Activated CD4-positive, alpha-beta T cell treated with anti-CD3 and anti-CD28 coated beads for 1 hour (primary cell): ENCODE measurements at places on chromosomes 6 and 20.

DNA sequence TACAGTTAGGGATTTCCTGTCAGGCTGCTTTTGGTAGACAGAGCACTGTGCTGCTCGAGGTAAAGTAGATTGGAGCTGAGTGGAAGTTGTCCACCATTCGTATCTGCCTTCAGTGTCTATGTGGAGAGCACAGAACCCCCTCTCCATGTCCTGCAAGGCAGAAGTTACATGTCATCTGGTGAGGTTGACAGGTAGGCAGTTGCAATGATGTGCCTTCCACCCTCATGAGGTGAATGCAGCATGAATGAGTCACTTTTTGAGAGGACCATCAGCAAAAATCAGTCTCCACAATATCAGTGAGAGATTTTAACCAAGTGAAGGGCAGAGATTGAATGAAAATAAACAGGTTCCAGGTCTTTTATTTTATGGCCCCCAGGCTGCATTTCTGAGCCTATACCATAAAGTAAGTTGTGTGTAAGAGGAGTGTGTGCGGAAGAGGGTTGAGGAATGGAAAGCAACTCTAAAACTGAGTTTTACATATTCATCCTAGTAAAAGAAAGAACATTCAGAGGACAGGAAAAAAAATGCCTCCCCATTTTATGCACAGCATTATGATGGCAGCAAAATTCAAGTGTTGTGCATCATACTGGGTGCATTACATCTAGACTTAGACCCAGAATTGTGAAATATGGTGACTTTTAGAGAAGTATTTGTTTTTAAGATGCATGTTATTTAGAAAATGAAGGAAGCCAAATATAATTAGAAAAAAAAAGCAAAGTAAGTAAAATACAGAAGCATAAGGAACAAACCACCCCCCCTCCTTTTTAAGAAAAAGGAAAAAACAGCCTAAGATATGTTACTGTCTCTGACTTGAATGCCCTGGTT is 15.8 kb downstream of the TRAPPC3L start:
- no peak for DNase-seq

DNA sequence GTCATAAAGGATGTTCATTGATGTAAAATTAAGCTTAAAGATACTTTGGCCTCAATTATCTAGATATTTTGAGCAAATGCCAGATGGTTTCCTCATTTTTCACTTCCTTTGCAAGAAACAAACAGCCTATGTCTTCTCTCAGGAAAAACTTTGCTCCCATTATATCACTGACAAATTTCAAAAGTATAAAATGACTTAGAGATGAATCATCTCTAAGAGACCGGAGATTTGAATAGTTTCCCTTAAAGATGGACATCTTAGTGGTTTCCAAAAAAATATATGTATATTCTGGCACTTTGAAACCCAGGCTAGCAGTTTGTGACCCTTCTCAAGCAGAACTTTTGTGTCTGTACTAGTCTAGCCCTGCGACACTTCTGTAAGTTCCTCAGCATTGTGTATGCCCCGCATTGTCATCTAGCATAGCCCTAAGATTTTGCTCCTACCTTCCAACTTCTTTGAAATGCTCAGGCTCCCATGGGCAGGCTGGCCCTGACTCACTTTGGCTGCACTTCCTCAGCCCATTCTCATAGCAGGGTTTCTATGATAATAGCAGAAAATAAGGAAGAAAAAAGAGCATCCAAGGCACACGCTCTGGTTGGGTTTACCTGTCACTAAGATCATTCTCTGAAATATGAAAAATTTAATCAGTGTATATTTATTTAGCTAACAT is 25.7 kb upstream of the POU3F2 start:
- DNase-seq = no peak

DNA sequence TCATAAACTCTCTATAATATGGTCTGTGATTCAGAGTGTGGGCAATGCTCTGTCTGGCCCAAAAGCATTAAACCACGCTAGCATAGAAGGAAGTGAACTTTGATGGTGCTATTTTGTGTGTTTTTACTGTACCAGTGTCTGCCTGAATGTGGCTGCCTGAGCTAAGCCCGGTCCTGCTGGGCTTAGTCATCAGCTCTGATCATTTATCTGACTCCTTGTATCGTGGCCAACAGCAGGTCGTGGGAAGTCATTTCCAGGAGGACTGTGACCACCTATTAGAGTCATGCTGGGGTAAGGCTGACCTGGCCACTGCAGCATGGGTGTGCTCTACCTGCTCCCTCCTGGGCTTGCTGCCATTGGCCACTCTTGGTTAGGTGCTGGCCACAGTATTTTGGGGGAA is 239.1 kb upstream of the CEP162 start:
- no peak for DNase-seq

- DNase-seq = no peak
Observed at GRCh38 chr6:167996424-167997199, 859 bp upstream of the KIF25 start.

DNA sequence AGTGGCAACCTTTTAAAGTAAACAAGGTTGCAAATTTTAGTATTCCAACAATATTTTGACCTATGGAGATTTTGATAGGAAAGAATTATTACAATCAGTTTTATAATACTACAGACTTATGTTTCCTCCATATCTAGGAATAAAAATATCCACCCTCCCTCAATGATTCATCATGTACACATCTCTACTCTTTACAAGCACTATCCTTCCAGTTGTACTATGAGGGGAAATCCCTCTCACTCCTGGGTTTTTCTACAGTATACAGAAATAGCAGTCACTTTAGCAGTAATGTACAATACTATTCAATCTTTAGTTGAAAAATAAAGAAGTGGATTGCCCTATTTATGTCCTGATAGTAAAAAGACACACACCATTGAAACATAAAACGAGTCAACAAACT is 46.3 kb upstream of the SCML4 start:
- no peak for DNase-seq

GRCh38 chr20:44629542-44629941 is 22.0 kb downstream of the ADA start:
- no peak for DNase-seq

DNA sequence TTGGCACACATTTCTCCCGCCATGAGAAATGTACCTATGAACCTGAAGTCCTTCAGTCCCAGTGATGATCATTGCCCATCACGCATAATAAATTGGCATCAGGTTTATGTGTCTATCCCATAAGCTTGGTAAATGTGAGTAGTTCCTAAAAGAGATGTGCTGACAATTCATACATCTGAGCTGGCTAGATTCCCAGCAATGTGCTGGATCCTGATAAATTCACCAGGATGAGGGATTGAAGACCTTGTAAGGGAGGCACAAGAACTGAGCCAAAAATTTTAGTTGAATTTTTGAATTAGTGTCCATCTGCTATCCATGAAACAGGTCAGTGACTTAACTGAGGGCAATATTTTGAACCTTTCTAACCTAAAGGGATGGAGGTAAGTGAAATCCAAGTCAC is 267.9 kb upstream of the CITED2 start:
- DNase-seq = no peak
